Activated CD8-positive, alpha-beta T cell treated with anti-CD3 and anti-CD28 coated beads for 36 hours (primary cell): ENCODE measurements at places on chromosomes 2 and 18.
A peak's percentile ranks its signal among the peaks of the same experiment; 100 is the strongest.

DNA sequence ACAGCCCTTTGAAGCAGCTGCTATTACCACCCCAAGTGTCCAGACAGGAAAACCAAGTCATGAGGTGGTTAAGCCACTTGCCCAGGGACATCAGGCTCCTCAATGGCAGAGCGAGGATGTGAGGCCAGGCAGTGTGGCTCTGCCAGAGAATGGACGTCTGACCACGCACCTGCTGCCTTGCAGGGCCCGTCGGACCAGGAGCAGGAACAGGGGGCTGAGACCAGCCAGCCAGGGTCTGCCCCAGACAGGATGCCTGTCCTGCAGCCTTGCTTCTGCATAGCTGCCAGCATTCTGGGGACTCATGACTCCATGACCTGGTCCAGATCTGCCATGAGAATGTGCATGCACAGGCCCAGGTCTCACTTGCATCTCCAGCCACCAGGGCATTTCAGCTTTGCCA is 52.0 kb downstream of the BCL2L11 start:
- no peak overlapping the region for H3K27ac ChIP-seq
- H3K4me1 ChIP-seq: peaks cover 24% of the 10 kb centered on the region
- no peak overlapping the region for H3K4me3 ChIP-seq
- DNase-seq: no peak
- peaks cover 2% of the 10 kb centered on the region for H3K36me3 ChIP-seq
- H3K27me3 ChIP-seq: peaks cover 11% of the 10 kb centered on the region

- H3K4me1 ChIP-seq: no peaks in the 10 kb centered on the region
- no peak for DNase-seq
- no peak overlapping the region for H3K4me3 ChIP-seq
- no peaks in the 10 kb centered on the region for H3K27me3 ChIP-seq
- H3K27ac ChIP-seq: no peak overlapping the region
- H3K36me3 ChIP-seq: no peaks in the 10 kb centered on the region
Measured at GRCh38 chr2:6418291-6418690, 447.4 kb downstream of the CMPK2 start.

- H3K36me3 ChIP-seq: no peaks in the 10 kb centered on the region
- H3K4me3 ChIP-seq: no peak overlapping the region
- no peaks in the 10 kb centered on the region for H3K27me3 ChIP-seq
- no peak overlapping the region for H3K27ac ChIP-seq
Measured at GRCh38 chr2:169066897-169067296, 2.5 kb upstream of the DHRS9 start.

GRCh38 chr2:215028231-215028630 is 110.2 kb downstream of the ABCA12 start:
- H3K36me3 ChIP-seq: no peaks in the 10 kb centered on the region
- no peak for DNase-seq
- no peaks in the 10 kb centered on the region for H3K27me3 ChIP-seq
- no peak overlapping the region for H3K4me3 ChIP-seq
- no peaks in the 10 kb centered on the region for H3K4me1 ChIP-seq

DNA sequence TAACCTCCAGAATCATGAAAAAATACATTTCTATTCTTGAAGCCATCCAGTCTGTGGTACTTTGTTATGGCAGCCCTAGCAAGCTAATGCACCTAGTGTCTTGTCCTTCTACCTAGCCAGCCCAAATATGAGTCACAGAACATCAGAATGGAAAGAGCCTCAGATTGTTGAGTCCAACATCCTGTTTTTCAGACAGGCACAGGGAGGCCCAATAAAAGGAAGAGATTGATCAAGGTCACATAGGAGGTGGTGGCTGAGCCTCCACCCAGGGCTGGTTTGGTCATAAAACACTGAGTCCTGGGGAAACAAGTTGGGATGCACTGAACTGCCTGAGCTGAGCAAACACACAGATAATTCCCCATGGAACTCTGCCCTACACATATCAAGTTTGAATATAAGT is 195.5 kb downstream of the TTC32 start:
- no peaks in the 10 kb centered on the region for H3K36me3 ChIP-seq
- H3K4me3 ChIP-seq: no peak overlapping the region
- H3K4me1 ChIP-seq: no peaks in the 10 kb centered on the region

GRCh38 chr2:15980605-15981098 is 40.3 kb downstream of the MYCN start:
- H3K27ac ChIP-seq: no peak overlapping the region
- H3K4me1 ChIP-seq: peaks cover 3% of the 10 kb centered on the region
- DNase-seq: no peak
- no peak overlapping the region for H3K4me3 ChIP-seq
- no peaks in the 10 kb centered on the region for H3K27me3 ChIP-seq

GRCh38 chr2:194086129-194086528 is 1570.9 kb upstream of the SLC39A10 start:
- no peaks in the 10 kb centered on the region for H3K36me3 ChIP-seq
- H3K4me3 ChIP-seq: no peak overlapping the region
- H3K27ac ChIP-seq: no peak overlapping the region
- H3K27me3 ChIP-seq: no peaks in the 10 kb centered on the region
- H3K4me1 ChIP-seq: no peaks in the 10 kb centered on the region

DNA sequence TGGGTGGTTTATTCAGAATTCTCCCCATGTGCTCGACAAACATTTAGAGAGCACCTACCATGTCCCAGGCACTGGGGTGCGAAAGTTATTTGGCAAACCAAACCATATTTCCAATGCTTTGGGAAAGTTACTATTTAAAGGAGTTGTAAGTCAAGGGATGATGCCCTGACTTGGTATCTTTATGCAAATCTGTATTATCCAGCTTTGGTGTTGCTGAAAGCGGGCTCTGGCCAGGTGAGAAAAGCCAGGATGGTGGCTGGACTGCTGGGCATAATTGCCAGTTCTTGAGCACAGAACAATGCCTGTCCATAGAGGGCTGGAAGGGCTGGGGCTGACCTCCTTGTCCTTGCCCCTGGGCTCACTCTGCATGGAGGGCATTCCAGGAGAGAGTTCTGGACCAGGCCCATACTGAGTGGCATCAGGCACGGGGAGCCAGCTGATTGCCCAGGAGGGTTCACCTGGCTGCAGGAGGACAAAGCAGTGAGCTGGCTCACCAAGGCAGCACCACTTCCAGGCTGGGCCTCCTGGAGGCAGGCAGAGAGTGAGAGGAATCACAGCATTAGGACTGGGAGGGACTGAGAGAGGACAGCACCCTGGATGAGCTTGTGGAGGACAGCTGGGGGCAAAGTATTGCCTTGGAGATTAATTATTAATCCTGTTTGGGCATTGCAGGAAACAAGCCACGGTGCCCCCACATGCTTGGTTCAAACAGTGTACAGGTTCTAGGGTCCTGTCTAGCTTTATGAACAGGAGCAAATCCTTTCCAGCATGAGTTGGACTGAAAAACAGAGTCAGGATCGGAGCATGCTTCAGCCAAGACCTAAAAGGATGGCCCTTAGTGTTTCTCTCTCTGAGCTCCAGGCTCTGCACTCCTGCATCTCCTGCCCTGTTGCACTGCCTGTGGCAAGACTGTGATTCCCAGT is 7.1 kb downstream of the KHK start:
- no peaks in the 10 kb centered on the region for H3K27me3 ChIP-seq
- no peak for DNase-seq
- H3K4me3 ChIP-seq: no peak overlapping the region
- no peaks in the 10 kb centered on the region for H3K4me1 ChIP-seq
- H3K27ac ChIP-seq: no peak overlapping the region

DNA sequence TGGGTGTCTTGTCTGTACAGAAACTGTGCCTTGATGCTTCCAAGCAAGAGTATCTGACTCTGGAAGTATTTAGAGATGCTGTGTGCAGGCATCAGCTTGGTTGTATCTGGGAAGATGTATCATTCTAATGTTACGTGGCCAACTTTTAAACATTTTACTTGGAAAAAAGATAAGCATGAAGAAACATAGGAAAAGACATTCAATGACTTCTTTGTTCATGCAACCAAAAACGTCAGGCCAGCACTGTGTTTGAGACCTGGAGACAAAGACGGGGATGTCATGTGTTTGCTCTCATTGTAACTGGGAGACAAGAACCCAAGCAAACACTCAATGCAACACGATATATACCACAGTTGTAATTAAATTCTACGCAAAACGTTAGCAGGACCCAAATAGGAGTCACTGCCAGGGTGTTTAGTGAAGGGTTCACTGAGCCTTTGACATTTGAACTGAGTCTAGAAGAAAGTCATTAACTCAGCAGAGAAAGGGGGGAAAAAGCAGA is 8.9 kb upstream of the SESTD1 start:
- H3K27ac ChIP-seq: no peak overlapping the region
- H3K4me1 ChIP-seq: no peaks in the 10 kb centered on the region
- no peaks in the 10 kb centered on the region for H3K27me3 ChIP-seq
- no peak for DNase-seq
- no peaks in the 10 kb centered on the region for H3K36me3 ChIP-seq
- no peak overlapping the region for H3K4me3 ChIP-seq

DNA sequence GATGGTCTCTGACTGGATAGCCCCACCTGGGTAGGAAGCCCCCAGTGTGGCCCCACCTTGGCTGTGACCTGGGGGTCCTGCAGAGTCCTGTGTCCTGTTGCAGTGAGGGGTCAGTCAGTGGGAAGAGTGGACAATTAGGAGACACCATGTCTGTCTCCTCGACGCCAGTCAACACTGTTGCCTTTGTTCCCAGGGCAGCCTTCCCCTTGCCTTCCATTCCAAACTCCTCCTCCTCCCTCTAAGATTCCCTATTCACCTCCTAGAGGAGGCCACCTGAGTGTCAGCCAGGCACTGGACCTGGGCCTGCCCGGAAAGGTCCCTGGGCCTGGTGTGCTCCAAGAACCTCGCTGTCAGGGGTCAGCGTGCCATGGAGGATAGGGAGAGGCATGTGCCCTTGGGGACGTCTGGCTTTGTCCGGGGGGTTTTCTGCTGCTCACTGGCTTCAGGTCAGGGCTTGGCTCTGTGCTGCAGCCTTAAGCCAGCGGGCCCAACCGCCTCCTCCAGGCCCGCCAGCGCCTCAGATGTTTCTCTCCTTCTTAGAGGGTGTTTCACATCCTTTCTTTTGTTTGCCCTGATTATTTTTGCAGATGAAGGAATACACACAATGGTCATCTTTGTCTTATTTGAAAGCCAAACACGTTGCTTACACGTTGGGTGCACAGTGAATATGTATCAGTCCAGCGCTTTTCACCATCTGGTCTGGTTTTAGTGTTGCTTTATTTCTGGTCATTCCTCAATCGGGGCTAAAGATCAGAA is 68.9 kb downstream of the HPCAL1 start:
- peak overlapping the region; percentile 61 for H3K27ac ChIP-seq
- peaks cover 58% of the 10 kb centered on the region for H3K4me1 ChIP-seq
- H3K27me3 ChIP-seq: no peaks in the 10 kb centered on the region
- H3K4me3 ChIP-seq: no peak overlapping the region
- H3K36me3 ChIP-seq: peaks cover 11% of the 10 kb centered on the region
- DNase-seq: no peak

GRCh38 chr2:43838560-43839267 is at the start of the genes ABCG5 and ABCG8:
Gene ABCG5, minus strand, starts transcription at chr2:43838839. Its CDS starts 160 bp downstream, at chr2:43838679.
Gene ABCG8, plus strand, starts transcription at chr2:43838971. Its CDS starts 83 bp downstream, at chr2:43839054.
- no peak within 1 kb of the TSS for H3K27ac ChIP-seq
- H3K4me3 ChIP-seq: no peak within 1 kb of the TSS
- no peaks in the 10 kb centered on the region for H3K36me3 ChIP-seq
- no peak for DNase-seq
- no peaks in the 10 kb centered on the region for H3K27me3 ChIP-seq

GRCh38 chr18:23401400-23402347 is 51.4 kb upstream of the RIOK3 start:
- H3K27me3 ChIP-seq: no peaks in the 10 kb centered on the region
- DNase-seq: no peak
- peaks cover 21% of the 10 kb centered on the region for H3K4me1 ChIP-seq
- no peak overlapping the region for H3K27ac ChIP-seq

- no peaks in the 10 kb centered on the region for H3K27me3 ChIP-seq
- no peak for DNase-seq
- peaks cover 41% of the 10 kb centered on the region for H3K36me3 ChIP-seq
- H3K27ac ChIP-seq: peak overlapping the region; percentile 35
- no peak overlapping the region for H3K4me3 ChIP-seq
Measured at GRCh38 chr2:54666634-54667265, 56.7 kb upstream of the EML6 start.

- H3K27ac ChIP-seq: no peak overlapping the region
- peaks cover 11% of the 10 kb centered on the region for H3K4me1 ChIP-seq
- H3K36me3 ChIP-seq: no peaks in the 10 kb centered on the region
- peaks cover 31% of the 10 kb centered on the region for H3K27me3 ChIP-seq
- DNase-seq: peak; percentile 62
- no peak overlapping the region for H3K4me3 ChIP-seq
Measured at GRCh38 chr2:29309090-29310029, 194.1 kb downstream of the CLIP4 start.

DNA sequence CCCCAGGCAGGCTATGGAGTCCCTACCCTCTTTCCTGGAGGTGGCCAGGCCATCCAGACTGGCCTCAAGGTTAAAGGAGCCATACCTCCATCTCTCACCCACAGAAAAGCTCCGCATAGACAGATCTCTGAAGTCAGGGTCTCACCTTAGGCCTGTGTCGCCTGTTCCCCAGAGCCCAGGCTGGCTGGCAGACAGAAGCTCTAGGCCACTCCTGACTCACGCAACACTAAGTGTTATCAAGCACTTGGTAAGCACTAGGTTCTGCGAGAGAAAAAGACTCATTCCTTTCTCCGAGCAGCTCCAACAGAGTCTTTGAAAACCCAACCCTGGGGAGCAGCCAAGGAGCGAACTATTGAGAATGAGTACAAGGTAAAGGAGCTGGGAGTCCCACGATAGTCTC is 6.1 kb downstream of the SMAD7 start:
- peaks cover 80% of the 10 kb centered on the region for H3K36me3 ChIP-seq
- H3K4me3 ChIP-seq: no peak overlapping the region
- no peak for DNase-seq
- H3K27ac ChIP-seq: no peak overlapping the region
- H3K4me1 ChIP-seq: peaks cover 83% of the 10 kb centered on the region
- H3K27me3 ChIP-seq: no peaks in the 10 kb centered on the region

- H3K36me3 ChIP-seq: peaks cover 45% of the 10 kb centered on the region
- DNase-seq: no peak
- H3K4me3 ChIP-seq: no peak overlapping the region
- no peak overlapping the region for H3K27ac ChIP-seq
- no peaks in the 10 kb centered on the region for H3K27me3 ChIP-seq
- no peaks in the 10 kb centered on the region for H3K4me1 ChIP-seq
Measured at GRCh38 chr18:35982409-35983114, 10.1 kb downstream of the RMP24 start.

DNA sequence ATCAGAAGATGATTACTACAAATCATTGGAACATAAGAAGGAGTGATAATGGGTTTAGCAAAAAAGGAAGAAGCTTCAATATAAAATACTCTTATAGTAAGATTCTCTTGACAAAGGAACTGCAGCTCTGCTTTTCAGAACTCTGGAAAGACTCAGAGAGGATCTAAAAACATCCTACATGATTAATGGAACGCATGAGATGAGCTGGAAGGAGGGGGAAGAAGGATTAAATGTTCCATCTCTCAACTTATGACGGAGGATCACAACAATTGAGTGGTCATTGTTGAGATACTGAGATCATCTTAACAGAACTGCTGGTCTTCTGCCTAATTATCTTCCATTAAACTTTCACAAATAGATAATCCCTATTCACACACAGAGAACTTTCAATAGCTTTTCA is 267.5 kb upstream of the SLC8A1 start:
- no peak overlapping the region for H3K27ac ChIP-seq
- no peaks in the 10 kb centered on the region for H3K4me1 ChIP-seq
- no peak overlapping the region for H3K4me3 ChIP-seq
- H3K36me3 ChIP-seq: no peaks in the 10 kb centered on the region
- no peak for DNase-seq
